GM12892 (cell line): ENCODE measurements at places on chromosomes 3 and 15.

GRCh38 chr15:36126194-36126593 is 453.2 kb upstream of the CDIN1 start:
- DNase-seq: no peak

DNA sequence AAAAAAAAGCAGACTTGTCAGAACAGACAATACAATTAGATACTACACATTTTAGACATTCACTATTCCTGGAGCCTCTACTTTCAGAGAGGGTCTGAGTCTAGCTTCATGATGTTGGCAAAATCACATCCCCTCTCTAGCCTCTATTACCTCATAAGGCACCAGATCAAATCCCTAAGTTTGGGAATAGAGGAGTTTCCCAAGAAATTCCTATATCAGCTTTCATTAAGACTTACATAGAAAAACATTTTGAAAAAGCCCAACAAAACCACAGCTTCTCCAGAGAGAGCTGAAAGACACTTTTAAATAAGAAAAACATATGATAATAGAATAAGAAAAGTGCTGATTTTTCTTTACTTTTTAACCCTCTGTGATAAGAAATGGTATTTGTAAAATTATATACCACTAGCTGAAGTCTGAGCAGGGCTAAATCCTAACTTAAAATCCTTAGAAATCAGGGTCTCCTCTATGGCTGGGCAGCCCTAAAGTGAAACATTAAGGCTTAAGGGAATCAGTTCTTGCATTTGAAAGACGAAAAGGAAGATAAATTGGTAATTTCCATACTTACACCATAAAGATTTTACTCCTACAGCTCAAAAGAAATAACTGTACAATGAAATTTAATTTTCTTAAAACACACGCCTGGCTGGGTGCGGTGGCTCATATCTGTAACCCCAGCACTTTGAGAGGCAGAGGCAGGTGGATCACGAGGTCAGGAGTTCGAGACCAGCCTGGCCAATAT is 4.3 kb downstream of the TBC1D2B start:
- DNase-seq: no peak

DNA sequence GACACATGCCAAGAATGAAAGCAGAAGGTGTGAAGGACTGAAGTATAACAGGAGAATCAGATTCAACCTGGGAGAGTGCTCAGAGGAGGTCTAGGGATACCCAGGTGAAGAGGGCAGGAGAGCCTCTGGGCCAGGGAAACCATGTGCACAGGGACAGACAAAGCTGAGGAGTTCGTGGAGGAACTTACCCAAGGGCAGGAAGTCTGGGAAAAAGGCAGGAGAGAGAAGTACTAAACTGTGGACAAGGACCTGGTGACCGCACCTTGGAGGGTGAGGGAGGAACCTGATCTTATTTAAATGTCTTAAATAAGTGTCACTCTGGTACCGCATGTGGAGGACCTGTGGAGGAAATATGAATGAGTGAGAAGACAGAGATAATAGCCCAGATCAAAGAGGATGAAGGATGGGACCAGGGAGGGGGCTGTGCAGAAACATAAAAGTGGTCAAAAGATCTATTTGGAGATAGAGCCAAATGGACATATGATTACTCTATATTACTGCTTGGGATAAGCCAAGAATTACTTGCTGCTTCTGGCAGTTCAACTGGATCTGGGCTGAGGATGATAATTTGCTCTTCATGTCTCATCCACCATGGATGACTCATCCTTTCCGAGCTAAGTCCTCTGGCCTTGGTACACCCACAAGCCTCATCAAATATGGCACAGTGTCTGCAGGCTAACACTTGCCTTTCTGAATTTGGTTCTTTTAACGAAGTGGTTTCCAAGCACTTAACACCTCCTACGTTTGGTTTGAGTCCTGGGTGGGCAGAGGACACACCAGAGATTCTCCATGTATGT is 116.9 kb upstream of the NMNAT3 start:
- no peak for DNase-seq

DNA sequence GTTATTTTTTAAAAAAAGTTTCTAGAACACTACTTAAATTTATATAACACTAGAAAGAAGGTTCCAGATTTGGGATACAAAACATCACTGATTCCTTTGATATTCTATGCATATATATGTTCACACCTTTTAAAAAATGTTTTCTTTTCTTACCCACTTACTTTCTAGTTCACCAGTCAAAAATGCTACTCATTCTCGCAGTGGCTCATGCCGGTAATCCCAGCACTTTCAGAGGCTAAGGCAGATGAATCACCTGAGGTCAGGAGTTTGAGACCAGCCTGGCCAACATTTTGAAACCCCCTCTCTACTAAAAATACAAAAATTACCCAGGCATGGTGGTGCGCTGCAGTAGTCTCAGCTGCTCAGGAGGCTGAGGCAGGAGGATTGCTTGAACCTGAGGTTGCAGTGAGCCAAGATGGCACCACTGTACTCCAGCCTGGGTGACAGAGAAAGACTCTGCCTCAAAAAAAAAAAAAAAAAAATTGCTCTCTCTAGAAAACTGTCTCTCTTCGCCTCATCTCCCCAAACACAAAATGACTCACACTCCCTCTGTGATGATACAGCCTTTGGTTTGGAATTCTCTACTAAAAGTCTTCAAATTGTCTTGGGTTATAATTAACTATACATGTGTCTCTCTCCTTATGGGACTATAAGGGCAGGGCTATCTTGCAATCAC is 52.6 kb upstream of the TGFBR2 start:
- DNase-seq: no peak

DNA sequence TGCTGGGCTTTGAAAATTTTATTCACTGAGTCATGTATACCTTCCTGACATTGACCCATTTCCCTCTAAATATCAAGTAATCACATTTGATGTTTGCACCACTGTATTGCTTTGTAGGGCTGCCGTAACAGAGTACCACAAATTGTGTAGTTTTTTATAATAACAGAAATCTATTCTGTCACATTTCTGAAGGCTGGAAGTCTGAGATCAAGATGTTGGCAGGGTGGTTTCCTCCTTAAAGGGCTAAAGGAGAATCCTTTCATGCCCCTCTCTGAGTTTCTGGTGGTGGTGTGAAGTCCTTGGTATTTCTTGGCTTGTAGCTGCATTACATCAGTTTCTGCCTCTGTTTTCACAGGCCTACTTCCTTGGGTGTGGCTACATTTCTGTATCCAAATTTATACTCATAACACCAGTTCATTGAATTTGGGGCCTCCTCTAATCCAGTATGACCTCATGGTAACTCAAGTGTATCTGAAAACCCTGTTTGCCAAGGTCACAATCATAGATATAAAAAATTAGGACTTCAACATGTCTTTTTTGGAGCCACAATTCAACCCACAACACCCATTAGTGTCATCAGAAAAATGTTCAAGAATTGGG is 29.1 kb upstream of the ST6GAL1 start:
- DNase-seq: no peak

- no peak for DNase-seq
These were observed 126.4 kb downstream of the IMPG2 start for GRCh38 chr3:101193957-101194356.

DNA sequence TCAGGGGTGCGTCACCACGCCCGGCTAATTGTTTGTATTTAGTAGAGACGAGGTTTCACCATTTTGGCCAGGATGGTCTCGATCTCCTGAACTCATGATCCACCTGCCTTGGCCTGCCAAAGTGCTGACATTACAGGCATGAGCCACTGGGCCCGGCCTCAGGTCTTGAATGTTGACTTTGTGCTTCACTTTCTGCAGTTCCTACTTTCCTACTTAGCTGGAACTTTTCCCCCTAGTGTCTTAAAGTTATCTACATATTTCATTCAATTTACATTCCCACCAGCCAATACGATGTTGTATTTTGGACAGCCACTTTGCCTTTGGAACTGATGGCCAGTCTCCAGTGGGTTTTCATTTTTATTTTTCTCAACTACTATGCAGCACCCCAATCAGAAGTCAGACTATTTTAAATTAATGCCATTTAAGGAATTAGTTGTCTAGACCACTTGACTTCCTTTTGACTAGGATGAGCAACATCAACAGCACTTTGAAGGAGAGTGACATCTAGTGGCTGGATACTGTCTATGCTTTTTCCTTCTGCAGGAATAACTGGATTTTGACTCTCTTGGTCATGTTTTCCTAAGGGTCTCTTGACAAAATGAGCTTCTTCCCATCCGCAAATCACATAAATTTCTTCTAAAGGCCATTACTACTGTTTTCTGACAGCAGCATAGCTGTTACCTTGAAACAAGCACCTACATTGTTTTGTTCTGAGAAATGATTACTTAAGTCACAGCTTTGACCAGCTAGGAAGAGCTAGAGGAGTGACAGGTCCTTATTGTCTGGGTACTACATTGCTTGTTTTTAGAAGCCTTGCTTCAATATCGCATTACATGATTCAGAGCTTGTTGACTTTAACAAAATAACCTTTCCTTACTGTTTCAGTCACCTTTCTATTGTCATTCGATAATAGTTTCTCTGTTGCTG is 140.2 kb downstream of the ITPR1 start:
- DNase-seq: peak; percentile 27

DNA sequence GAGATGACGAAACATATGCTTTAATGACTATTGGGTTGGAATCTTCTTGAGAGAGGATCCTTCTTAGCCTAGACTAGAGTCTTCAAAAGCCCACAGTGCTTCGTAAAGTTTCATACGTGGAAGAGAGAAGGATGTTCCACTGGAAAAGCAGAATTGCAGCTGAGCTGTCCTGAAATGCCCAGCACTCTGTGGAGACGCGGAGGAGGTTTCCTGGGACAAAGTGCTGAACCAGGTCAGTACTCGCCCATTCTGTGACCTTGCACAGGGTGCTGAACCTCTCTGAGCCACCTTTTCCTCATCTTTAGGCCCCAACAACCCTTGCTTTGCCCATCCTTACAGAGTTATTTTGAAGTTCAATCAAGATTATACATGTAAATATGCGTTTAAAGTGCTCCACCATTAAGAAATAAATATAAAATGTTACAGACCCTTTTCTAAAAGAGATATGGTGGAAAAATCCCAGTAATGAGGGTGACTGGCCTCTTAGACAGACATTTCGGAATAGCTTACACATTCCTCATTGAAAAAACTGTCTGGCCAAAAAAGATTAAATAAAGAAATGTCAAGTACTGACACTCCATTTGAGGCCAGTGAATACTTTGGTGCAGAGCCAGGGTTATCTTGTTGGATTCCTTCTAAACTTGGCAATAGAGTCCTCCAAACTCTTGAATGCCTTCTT is 4.2 kb upstream of the MAGEF1 start:
- no peak for DNase-seq

DNA sequence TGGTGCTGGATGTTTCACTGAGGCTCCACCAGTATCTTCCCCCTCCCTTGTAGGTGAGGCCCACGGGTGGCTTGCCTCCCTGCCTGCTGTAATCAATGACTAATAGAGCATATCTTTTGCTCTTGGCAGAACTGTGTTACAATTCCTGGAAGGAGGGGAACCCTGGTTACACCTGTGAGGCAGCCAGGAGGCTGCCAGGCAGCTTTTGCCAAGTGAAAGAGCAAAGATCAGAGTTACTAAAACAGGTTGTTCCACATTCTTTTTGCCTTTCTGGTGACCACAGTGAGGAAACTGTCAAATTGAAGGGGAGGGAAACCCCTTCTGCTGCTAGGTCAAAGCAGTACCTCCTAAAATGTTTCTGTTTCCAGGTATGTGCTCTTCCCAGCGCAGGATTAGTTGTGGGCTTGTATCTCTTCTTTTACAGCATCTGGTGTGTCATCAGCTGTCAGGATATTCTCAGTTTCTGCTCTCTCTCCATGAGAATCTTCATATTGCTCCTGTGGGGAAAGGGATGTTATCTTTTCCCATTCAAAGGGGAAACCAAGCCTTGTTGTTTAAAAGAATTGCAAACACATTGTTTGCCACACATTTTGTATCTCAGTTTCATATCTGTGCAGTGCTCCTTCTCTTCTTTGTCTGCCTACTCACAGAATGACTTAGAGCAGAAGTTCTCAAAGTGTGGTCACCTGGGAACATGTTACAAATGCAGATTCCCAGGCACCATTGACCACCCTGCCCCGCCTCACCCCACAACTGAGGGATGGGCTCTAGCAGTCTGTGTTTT is 137.4 kb upstream of the UMPS start:
- DNase-seq: no peak

- no peak for DNase-seq
These were observed 20.0 kb downstream of the EFCC1 start for GRCh38 chr3:129021140-129021551.

DNA sequence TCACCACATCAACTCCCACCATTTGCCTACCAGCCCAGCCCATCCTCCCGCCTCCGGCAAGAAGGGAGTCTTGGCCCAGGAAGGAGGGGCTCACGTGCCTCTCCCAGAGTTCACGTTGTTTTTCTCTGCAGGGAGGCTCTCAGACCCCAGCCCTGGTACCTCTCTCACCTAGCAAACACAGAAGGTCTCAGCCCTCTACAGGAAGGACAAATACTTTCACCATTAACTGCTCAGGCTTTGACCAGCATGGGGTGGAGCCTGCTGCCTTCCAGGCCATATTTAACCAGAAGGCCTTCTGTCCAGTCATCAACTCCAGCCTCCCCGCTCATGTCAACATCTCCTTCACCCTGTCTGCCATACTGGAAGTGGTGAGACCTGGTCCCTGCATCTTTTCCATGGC is 19.0 kb upstream of the HTR3E start:
- DNase-seq: no peak

GRCh38 chr15:72060687-72061250 is 57.2 kb downstream of the MYO9A start:
- DNase-seq: no peak

GRCh38 chr3:146195030-146195429 is 34.0 kb upstream of the PLOD2 start:
- no peak for DNase-seq

DNA sequence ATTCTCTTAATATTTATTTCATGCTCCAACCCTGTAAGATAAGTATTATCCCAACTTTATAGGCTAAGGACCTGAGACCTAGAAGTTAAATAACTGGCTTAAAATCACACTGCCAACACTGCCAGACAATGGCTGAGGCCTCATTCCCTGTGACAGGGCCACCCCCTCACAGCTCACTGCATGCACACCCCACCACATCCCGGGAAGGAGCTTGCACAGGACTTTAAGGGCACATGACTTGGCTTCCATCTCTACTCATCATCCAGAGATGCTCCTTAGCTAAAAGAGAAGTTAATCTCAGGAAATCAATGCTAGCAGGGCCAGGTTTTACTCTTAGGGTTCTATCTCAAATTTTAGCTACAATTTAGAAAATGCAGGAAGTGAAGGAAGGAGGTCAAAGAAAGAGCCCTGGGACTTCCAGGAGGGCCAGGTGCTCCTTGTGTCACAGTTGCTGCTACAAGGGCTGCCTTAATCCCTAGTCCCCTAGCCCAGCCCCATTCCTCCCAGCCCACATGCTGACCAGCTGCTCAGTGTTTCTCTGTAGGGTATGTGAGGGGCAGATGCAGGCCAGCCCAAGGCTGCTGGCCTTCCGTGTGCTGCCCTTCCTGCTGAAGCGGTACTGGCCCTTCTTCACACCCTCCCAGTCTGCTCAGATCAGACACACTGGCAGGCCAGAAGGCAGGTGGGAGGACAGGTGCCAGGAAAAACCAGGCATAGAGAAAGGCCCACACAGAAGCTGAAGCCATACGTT is 53.5 kb downstream of the WWTR1 start:
- no peak for DNase-seq

DNA sequence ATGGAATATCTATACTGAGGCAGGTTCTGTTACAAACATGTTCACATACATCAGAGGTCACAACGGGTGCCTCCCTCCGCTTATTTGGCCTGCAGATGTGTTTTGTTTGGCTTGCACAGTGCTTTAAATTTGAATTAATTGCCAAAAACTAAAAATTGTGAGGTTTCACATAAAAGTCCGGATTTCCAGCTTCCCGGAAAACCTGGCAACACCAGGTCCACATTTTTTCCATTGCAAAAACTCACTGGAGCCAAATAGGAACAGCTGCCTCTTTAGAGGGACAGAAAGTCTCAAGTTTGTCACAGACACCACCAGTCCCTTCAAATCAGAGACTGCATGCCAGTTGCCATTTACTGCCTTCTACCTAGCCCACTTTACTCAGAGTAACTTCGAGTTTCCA is 205.9 kb upstream of the MDFIC2 start:
- DNase-seq: no peak
